ACHN (cell line): ENCODE measurements at places on chromosomes 11 and 22.

- DNase-seq, result no peak
These were observed 1053.8 kb downstream of the LRRC4C start for GRCh38 chr11:40405614-40406013.

- no peak for DNase-seq
These were observed 960.7 kb upstream of the RAG2 start for GRCh38 chr11:37558619-37559210.

- no peak for DNase-seq
These were observed 105.8 kb upstream of the TRIM77 start for GRCh38 chr11:89604281-89604680.

DNA sequence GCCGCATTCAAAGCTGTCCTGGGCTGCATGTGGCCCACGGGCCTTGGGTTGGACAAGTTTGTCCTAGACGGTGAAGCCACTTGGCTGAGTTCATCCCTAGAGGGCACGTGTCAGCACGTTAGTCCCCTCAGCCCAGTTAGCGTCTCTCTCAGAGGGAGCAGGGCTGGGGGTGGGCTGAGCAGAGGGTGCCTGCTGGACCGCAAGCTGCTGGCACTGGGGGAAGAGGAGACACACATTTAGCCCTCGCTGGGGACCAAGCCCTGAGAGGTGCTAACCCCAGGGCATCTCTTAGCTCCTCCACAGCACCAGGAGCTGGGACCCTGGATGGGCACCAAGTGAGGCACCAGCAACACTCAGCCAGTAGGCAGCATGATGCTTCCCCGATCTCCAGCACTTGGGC lies 107.0 kb downstream of the SHANK2 start:
- DNase-seq, result no peak
